Glutamatergic neuron (in vitro differentiated cells): ENCODE measurements at places on chromosomes 1 and 21. TPM values are rescaled to one million over a fixed set of nuclear protein-coding genes. Genes with fewer than 3 reads are reported as not detected.

- DNase-seq: peak; percentile 67
Measured at GRCh38 chr1:10865518-10866320, 69.3 kb upstream of the CASZ1 start.

Gene MFN2
- total RNA-seq: 61.9 TPM

Gene USH2A
- not detected for total RNA-seq

Gene TNFRSF1B
- total RNA-seq: 5.1 TPM

DNA sequence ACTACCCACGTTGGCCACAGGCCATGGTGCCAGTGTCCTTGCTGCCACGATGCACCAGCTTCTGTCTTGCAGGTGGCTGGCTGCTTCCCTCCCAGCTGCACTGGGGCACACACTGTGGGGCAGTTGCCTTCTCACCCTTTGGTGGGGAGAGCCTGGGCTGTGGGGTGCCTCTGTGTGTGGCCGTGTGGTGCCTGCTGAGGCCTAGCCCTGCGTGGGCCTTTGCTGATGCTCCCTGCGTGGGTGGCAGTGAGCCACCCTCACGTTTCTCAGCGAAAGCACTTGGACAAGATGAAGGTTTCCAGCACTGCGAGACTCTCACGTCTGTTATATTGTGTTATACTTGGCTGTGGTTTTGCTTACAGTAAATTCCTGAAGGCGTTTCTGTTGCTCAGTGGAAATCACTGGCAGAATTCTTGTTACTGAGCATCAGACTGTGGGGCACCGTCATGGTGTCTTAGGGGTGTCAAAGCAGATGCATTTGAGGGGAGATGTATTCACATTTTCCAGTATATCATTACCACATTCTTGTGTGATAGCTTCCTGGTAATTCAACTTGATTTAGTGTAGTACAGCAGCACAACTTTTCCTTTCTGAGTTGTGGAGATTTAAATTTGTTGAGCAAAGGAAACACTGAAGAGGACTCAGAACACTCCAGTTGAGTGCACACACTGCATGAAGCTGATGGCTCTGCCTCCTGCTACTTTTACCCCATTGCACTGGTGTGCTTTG, 124.7 kb downstream of the PCBP3 start:
- no peak for DNase-seq

- no peak for DNase-seq
Measured at GRCh38 chr1:39047374-39048229, 21.5 kb downstream of the NDUFS5 start.

- no peak for DNase-seq
Measured at GRCh38 chr1:217135987-217136894, 413.0 kb upstream of the ESRRG start.

- DNase-seq: no peak
Measured at GRCh38 chr1:156887317-156887716, 6.2 kb upstream of the PEAR1 start.

- no peak for DNase-seq
Measured at GRCh38 chr21:36721817-36722216, 22.9 kb downstream of the SIM2 start.
